Amniotic epithelial cell (primary cell): ENCODE measurements at places on chromosomes 1 and 21.

DNA sequence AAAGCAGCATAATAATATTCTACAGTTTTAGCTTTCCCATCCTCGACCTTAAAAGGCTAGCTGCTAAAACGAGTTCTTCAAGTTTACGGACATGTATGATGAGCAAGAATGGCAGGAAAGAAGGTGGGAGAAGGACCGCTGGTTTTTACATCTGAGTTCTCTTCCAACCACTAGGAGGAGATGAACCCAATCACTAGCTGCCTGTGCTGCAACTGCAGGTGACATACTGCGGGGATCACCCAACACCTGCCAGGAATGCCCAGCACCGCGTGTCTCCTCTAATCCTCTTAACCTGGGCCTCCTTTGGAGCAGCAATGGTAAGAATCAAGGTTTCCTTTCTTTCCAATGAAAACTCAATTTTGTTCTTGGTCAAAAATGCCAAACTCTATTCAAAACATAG, 23.5 kb downstream of the TOR3A start:
- no peak for DNase-seq

GRCh38 chr1:167455786-167456446, 62.4 kb downstream of the CD247 start:
- DNase-seq = no peak

- DNase-seq = peak; percentile 76
These were observed at the start of gene BTG3 for GRCh38 chr21:17612565-17613241. Gene BTG3, minus strand, starts transcription at chr21:17612901. Its CDS starts 3,757 bp downstream, at chr21:17609144.

- no peak for DNase-seq
These were observed 83.1 kb downstream of the PRDM16 start for GRCh38 chr1:3152143-3152542.

- DNase-seq = no peak
These were observed 16.8 kb downstream of the SUCO start for GRCh38 chr1:172549621-172550280.

DNA sequence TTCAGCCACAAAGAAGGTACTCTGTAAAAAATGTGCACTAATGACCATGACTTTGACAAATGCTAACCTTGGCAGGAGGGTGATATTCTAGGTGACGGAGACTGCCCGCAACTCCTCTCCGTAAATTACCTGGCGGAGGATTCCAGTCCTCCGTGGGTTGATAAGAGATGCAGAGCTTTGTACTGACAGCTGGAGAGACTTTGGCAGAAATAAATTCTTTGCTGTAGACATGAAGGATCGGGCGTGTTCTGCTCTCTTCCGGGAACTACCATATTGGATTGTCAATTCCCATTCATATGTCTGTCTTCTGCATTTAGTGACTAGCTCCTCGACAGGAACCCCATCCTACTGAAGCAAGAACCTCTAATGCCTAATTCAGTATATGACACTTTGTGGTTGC, 158.3 kb upstream of the KAZN start:
- no peak for DNase-seq

DNA sequence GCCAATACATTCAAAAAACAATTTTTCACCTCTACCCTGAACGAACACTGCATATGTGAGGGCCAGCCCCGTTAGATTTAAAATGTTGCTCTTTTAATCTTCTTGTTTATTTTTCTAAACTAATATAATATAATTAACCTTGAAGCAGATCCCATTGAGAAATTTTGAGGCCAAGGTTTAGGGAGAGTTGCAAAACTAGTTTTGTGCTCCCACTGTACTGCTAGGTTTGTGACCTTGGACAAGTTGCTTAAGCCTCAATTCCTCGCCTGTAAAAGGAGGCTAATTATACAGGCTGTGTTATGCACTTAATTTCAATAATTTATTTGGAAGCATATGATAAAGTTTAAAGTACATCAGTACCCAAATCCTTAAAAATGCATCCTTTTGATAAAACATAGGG, 3.7 kb downstream of the IL23R start:
- DNase-seq = no peak

DNA sequence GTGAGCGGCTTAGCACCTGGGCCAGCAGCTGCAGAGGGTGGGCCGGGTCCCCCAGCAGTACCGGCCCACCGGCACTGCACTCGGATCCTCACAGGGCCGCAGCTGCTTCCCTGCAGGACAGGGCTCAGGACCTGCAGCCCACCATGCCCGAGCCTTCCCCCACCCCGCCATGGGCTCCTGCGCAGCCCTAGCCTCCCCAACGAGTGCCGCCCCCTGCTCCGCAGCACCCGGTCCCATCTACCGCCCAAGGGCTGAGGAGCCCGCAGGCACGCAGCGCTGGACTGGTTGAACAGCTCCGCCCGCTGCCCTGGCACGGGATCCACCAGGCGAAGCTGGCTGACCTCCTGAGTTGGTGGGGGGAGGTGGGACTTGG, 6.3 kb upstream of the ACBD6 start:
- no peak for DNase-seq

DNA sequence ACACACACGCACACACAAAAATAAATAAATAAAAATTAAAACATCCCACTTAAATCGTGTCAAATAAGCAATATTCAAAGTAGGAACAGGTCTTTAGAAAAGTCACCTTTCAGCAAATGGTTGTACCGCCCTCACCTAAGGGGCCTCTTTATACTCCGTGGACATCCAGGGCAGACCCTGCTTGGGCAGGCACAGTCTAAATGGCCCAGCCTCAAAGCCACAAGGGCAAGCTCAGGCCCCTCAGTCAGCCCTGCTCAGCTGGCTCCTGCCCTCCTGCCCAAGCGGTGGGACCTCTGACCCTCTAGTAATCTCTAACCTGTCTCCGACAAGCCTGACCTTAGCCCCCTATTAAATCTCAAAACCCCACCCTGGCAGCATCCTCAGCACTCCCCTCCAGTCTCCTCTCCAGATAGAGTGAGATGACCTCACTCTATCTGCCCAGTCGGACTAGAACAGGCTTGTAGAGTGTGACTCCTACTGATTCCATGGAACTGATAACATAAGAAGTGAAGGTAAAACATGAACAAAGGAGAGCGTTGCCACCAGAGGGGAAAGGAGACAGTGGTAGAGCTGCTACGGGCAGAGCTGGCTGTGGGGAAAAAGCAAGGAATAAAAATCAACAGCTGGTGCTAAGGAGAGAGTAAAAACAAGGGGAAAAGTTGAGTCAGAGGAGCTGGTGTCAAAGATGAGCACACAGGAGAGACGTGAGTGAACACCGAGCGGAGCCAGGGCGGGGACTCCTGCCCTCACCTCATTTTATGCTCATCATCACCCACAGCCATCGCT, 36.0 kb downstream of the SIPA1L2 start:
- DNase-seq = peak; percentile 27

- no peak for DNase-seq
These were observed 294.5 kb upstream of the GREM2 start for GRCh38 chr1:240906477-240906876.

- DNase-seq = peak; percentile 16
These were observed 65.9 kb upstream of the SIPA1L2 start for GRCh38 chr1:232695621-232696385.

- DNase-seq = no peak
These were observed 7.4 kb downstream of the MEF2D start for GRCh38 chr1:156493154-156493631.

DNA sequence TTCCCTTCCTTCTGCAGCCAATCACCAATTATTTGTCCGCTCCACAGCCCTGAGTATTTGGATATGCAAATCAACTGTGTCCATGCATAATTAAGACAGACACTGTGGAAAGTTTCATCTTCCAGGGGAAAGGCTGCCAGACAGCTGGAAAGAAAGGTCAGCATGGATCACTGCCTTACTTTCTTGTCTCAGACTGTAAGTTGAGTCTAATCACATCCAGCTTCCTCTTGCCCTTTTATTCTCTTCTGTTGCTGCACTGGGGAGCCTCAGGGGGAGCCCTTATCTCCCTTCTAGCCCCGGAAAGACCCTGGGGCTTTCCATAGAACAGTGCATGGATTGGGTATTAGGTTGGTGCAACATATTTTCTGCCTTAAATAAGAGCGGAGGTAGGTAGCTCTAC, 182.9 kb downstream of the OMA1 start:
- DNase-seq = no peak

DNA sequence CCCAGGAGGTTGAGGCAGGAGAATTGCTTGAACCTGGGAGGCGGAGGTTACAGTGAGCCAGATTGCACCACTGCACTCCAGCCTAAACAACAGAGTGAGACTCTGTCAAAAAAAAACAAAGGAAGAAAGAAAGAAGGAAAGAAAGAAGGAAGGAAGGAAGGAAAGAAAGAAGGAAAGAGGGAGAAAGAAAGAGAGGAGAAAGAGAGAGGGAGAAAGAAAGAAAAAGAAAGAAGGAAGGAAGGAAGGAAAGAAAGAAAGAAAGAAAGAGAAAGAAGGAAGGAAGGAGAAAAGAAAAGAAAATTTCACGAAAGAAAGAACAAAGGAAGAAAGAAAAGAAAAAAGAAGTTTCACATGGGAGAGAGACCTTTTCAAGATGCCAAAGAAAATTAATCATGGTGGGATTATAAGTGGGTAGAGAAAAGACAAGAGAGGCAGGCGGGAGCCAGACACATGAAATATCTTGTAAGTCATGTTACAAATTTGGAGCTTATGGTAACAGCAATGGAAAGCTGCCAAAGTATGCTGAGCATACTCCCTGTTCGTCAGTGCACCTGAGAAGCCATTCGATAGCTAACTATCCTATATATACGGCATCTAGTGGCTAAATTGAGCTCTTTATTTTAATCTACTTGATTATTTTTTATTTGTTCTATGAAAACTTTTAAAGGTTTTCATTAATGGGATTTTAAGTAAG, 41.3 kb upstream of the TNFSF4 start:
- DNase-seq = no peak
